ENCODE measurements at places on chromosomes 11 and 22.

DNA sequence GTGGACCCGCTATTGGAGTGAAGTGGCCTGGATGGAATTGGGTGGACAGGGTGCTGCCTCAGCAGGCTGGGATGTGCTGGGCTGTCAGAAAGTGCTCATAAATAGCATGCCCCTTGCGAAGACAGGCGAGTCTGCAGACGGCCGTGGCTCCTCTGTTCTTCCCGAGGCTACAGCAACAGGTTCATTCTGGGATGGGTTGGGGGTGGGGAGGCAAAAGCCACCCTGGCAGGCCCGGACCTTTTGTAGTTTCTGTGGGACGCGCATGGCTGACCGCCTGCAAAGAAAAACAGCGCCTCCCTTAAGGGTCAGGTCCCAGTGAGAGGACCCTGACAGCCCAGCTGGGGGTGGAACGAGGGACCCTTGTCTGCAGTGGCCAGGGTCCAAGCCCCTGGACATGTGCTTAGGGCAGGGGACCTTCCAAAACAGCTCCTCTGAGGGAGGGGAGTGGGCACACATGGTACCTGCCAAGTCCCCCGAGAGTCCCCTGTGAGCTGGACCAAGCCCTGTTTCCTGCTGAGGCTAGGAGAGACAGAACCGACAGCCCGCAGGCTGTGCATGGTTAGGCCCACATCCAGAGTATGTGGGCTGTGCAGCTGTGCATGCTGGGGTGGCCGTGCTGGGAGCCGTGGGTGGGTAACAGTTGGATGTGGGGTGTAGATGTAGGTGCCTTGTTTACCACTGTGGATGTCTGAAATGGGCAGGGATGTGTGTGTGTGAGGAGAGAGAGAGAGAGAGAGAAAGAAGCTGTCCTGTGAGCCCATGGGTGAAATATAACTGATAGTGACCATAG is at the start of gene CRYBB3:
Gene CRYBB3 (plus strand): TSS at position 128 of the 790 bp plus-strand sequence. CDS start 1,539 bp downstream, outside the sequence.
- DNase-seq = no peak

GRCh38 chr22:23692598-23693291 is 1.9 kb downstream of the RGL4 start:
- DNase-seq = no peak

GRCh38 chr11:68654978-68655377 is 29.4 kb upstream of the GAL start:
- DNase-seq = no peak

DNA sequence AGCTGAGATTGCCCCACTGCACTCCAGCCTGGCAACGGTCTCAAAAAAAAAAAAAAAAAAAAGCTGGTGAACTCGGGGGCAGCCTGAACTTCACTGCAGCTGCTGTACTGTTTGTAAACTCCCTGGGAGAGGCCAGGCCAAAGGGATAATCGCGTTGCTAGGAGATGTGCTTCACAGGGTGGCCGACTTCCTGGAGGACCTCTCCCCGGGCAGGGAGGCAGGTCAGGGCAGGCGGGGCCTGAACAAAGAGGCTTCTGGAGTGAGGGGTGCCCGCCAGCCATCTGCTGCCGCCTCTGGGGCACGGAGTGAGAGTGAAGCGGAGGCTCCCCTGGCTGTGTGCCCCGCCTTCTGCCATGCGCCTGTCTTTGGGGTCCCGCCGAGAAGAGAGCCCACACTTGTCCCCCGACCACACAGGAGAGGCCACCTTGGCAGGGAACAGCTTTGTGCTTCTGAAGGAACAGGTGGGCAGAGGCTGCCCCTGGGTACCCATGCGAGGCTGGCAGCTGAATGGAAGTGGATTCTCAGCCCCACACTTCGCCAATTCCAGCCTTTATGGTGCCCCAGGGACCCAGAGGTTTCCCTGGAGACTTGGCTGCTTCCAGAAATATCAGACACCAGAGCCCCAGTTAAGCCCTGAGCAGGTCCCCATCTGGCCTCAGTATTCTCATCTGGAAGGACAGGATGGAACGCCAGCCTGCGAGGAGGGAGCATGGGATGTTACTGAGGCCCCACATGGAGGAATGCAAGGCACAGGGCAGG is 29.6 kb downstream of the TMEM184B start:
- DNase-seq = no peak

GRCh38 chr11:35038211-35038928 is 100.6 kb upstream of the CD44 start:
- no peak for DNase-seq

DNA sequence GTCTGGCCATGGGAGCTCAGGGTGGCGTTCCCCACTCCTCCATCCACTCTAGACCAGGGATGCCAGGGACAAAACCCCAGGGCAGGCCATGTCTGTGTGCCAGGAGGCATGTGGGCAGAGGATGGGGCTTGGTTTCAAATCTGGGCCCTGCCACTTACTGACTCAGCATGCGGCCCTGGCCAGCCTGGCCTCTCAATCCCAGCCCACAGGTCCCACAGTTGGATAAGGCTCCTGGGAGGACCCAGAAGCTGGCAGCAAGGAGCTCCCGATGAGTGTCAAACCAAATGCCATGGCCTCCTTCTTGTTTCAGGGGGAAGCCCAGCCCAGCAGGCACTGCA is 1290.4 kb downstream of the BRD1 start:
- DNase-seq = no peak

DNA sequence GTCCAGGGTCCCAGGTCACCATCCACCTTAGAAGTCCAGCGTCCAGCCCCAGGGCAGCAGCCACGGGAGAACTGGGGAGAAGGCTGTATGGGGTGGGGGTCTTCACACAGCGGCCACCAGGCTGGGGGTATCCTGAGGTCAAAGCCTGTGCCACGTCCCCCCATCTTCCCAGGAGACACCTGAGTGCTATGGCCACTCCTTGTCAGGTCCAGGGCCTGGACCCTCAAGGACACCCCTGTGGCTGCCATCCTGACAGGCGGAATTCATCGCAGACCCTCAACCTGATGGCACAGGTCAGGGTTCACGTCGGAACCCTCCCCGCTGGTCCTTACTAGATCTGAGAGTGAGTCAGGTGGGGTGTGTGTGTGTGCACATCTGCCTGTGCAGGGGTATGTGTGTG is 18.6 kb downstream of the BRSK2 start:
- DNase-seq = no peak

- no peak for DNase-seq
These were observed 658 bp downstream of the STIP1 start for GRCh38 chr11:64186492-64187165.

DNA sequence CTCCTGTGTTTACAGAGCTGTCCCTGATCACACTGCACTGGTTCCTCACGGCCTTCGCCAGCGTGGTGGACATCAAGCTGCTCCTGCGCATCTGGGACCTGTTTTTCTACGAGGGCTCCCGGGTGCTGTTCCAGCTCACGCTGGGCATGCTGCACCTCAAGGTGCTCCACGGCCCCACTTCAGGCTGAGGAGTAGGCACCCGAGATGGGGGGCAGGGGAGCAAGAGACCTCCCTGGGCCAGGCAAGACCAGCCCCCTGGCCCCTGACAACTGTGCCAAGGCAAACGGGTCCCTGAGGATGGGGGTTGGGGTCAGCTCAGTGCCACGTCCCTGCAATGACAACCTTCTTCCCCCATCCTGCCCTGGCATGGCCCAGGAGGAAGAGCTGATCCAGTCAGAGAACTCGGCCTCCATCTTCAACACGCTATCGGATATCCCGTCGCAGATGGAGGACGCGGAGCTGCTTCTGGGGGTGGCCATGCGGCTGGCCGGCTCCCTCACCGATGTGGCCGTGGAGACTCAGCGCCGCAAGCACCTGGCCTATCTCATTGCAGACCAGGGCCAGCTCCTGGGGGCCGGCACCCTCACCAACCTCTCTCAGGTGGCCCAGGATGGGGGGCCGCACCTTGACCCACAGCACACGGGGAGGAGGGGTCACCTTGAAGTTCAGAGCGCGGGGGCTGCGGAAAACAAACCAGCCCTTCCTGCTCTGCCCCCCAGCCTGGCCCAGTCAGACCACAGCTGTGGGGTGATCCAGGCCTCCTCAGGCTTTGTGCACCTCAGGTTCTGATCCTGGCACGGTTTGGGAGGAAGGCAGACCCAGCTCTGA is 35.9 kb downstream of the SGSM3 start:
- DNase-seq = no peak

DNA sequence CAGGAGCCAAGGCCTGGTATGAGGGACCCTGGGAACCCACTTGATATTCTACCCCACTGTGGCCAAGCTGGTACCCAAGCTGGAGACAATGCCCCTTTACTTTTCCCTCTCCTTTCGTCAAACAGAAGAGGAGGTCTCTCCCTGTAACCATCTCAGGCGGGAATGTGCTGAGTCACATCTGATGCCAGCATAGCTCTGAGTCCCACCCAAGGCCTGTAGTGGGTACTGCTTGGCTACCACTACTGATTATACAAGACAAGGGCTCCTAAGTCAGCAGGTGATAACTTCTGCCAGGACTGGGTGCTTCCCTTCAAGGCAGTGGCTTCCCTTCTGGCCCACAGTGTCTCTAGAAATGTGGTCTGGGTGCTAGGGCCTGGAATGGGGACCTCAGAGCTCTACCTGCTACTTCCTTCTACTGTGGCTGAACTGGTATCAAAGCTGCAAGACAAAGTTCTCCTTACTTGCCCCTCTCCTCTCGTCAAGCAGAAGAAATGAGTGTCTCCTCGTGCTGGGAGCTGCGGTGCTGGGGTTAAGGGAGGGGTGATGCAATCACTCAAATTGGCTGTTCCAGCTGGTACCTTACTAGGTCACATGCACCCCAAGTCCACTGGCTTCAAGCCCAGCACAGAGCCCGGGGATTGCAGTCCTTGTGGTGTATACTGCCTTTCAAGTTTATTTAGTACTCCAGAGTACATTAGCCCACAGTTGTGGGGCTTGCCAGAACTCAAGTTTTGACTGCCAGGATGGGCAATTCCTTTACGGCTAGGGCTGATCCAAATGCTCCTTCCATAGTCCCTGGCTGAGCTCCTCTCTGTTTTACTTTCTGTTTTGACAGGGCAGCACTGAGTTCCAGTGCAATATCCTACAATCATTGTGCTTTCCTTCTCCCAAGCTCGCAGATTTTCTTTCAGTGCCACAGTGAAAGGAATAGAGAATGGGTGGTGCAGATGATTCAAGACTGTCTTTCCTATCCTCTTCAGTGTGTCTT is 419.7 kb upstream of the CNTN5 start:
- no peak for DNase-seq

- no peak for DNase-seq
These were observed 419.2 kb downstream of the BUD13 start for GRCh38 chr11:116353589-116353988.

DNA sequence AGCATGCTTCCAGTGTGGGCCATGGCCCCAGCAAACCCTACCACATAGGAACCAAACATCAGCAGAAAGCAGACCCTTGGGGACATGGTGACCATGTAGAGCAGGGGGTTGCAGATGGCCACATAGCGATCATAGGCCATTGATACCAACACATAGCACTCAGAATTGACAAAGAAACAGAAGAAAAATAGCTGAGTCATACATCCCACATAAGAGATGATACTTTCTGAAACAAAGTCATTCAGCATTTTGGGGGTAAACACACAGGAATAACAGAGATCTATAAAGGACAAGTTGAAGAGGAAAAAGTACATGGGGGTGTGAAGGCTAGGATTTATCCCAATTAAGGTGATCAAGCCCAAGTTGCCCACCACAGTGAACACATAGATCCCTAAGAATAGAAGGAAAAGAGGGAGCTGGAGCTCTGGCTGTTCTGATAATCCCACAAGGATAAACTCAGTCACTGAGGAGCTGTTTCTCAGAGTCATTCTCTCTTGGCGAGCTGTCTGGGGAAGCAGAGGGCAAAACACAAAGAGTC is at the start of gene OR8B4:
Gene OR8B4 (minus strand): TSS at position 488 of the 538 bp plus-strand sequence. CDS start 0 bp downstream, at position 488.
- DNase-seq = no peak

DNA sequence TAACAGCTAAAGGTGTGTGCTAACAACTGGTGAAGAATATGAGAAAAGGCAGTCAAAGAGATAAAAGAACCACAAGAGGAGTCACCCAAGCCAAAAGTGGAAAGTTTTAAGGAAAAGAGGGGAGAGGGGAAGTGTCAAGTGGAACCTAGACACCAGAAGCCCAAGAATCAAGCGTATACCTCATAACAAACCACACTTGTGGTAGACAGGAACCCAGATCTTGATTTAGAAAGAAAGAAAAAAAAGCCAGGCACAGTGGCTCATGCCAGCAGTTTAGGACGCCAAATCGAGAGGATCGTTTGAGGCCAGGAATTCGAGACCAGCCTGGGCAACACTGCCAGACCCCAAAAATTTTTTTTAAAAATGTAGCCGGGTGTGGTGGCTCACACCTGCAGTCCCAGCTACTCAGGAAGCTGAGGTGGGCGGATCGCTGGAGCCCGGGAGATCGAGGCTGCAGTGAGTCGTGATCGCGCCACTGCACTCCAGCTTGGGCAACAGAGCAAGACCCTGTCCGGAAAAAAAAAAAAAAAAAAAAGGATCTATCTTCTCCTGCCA is 877 bp downstream of the SLC25A17 start:
- no peak for DNase-seq
